ENCODE measurements at places on chromosomes 4 and X.

DNA sequence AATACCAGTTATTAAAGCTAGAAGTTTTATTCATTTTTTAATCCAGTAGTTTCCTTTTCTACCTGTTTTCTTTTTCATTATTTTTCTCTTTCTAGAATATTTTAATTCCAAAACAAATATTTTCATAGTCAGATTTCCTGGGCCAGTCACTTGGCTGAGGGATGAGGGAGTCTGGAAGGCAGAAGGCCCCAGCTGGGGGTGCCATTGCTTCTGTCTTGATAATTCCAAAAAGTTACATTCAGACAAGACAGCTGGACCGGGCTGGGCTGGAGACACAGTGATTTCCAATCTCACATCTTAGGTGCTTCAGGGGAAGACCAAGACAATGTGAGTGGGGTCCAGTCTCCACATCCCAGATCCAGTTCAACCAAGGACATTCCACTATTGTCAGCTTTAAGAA lies 263.5 kb downstream of the TMA16 start:
- no peak for DNase-seq

DNA sequence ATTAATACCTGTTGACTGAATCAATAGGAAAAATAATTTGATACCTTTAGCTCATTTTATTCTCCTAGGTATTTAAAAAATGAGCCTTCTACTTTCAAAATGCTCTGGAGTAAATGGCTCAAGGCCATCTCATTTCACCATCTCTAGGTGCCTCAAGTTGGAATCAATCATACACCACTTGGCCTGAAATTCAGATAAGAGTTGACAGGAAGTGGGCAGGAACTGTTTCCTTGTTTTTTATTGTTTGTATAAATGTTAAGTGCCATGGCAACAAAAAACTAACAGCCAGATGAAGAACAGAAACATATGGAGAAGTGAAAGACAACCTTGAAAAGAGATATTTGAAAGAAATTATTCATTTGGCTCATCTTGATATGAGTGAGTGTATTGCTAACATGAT lies 12.4 kb downstream of the LIMCH1 start:
- DNase-seq: no peak

DNA sequence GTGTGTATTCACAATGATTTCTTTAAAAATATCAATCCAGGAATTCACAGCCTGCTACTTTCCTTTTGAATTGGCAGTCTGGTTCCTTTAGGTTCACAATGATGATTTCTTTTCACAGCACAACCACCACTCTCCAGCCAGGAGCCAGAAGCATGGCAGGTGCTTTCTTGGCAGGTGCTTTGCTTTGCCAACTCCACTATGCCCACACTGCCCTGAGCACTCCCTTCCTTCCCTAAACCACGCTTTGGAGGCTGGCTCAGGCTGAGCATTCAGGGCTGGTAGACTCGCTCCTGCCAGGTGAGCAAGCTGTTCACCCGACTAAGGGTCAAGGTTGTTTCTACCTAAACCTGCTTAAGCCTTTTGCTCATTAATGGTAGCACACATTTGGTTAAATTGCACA lies 184.5 kb downstream of the SH3KBP1 start:
- no peak for DNase-seq

- DNase-seq: no peak
Measured at GRCh38 chr4:825063-825970, 612 bp downstream of the CPLX1 start.

GRCh38 chr4:44931720-44932119 lies 205.4 kb upstream of the GNPDA2 start:
- DNase-seq: no peak

GRCh38 chr4:145935253-145936141 lies 3.1 kb downstream of the ZNF827 start:
- no peak for DNase-seq

- DNase-seq: no peak
Measured at GRCh38 chr4:77282305-77282704, 125.3 kb downstream of the CCNG2 start.

GRCh38 chr4:70838204-70838603 lies 1.5 kb downstream of the GRSF1 start:
- no peak for DNase-seq

DNA sequence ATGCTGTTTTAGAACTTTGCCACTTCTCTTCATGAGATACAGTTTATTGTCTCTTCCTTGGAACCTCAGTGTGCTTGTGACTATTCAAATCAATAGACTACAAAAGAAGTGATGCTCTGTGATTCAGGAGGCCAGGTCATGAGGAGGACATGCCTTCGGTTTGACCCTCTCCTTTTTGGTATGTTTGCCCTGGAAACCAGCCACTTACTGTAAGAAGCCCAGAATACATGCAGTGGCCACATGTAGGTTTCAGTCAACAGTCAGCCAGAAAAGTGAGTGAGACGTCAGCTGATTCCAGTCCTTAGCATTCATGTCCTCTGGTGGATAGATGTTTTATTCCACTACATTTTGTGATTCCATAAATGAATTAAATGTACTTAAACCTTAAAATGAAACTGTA lies 328.7 kb downstream of the PCDH18 start:
- no peak for DNase-seq

GRCh38 chr4:19927381-19927780 lies 324.3 kb upstream of the SLIT2 start:
- no peak for DNase-seq

DNA sequence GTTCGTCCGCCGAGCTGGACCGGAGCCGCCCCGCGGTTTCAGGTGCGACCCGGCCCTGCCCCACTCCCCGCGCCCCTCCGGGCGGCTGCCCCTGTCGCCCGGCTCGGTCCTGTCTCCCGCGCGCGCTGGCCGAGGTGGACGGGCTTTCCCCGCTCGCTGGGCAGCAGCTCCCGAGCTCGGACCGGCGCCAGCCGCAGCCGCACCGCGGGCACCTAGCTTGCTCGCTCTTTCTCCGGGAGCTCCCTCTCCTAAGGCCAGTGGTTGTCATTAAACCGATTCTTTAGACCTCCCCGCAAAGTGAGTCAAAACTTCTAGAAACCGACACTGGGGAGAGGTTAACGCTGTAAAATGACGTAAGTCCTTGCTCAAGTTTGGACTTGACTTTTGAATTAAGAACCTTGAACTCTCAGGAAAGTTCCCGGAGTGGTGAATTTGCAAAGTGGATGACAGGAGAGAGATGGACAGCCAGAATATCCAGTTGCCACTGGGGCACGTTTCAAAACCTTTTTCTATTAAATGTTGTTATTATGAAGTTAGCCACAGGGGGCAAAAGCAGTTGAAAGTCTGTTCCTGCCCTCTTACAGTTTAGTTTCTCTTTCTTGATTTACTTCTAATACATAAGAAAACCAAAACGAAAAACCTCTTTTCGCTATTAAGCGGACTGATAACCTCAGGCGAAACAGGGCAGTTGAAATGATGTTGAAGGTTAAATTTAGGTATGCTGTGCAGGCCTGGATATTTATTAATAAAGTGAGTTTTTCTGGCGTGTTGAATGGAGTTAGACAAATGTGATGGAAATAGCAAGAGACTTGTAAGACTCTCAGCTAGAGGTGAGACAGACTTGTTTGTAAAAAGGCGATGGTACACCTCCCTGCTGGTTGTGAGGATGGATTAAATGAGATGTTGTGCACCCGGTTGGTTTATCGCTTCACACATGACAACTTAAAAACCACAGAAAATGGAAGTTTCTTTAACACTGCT lies 847 bp downstream of the PI4K2B start:
- peak; percentile 49 for DNase-seq

DNA sequence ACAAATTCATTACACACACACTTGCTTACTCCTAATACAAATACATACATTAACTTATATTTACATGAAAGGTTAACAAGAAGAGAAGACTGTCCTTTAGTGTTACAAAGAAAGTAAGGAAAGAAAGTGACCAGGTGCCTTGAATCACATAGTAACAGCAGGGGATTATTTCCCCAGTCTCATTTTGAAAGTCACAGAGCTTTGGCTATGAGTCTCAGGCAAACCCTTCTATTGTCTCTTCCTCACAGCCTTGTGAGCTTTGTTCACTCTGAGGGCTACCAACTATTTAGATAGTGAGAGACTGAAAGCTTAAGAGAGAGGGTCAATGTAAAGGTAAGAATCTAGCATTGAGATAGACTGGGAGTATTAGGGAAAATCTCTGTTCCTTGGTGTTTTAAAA lies 161.6 kb downstream of the NPNT start:
- DNase-seq: no peak

- DNase-seq: no peak
Measured at GRCh38 chrX:28498658-28499057, 88.6 kb upstream of the IL1RAPL1 start.

DNA sequence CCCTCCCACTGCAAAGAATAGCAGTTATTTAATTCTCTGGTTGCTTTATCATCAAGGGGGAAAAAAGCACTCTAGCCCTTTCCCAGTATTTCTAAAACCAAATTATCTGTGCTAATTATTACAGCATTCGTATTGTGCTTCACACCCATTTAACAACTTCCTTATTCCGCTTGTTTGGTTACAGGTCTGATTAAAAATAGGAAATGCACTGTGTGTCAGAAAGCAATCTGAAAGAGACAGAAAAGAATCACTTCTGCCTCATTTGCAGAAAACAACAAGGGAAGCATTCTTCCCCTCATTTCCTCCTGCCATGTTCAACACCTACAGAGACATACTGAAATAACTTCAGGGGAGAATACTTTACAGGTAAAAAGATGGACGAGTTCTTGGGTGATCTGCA lies 114.9 kb upstream of the MAP3K15 start:
- DNase-seq: no peak

GRCh38 chr4:42280327-42281095 lies 116.8 kb upstream of the SHISA3 start:
- no peak for DNase-seq

DNA sequence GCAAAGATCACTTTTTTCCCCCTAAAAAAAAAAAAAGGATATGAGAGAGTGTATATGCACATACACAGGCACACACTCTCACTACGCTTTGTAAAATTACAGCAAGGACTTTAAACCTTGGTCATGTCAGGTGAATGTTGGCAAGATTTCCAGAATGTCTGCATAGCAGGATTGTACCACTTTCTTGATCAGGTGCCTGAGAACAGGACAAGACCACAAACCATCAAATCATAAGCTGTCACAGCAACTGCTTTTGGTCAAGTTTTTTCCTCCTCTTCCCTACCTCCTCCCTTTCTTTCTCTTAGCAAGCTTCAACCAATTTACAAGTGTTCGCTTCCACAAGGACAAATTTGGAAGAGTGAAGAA lies 15.3 kb downstream of the PPARGC1A start:
- DNase-seq: no peak

DNA sequence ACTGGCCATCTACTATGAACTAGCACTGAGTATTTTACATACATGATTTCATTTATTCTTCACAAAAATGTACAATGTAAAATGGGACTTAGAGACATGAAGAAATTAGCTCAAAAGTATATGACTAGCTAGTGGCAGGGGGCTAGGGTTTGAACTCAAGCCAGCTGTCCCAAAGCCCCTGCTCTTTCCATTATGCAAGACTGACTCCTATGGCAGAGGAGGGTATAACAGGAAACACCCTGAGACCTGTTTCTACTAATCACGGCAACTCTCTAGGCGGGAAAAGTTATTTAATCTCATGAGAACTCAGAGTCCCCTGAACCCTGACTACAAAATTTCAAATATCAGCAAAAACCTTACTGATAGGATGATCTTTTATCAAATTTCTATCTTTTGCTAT lies 150.6 kb downstream of the PRDM5 start:
- no peak for DNase-seq

DNA sequence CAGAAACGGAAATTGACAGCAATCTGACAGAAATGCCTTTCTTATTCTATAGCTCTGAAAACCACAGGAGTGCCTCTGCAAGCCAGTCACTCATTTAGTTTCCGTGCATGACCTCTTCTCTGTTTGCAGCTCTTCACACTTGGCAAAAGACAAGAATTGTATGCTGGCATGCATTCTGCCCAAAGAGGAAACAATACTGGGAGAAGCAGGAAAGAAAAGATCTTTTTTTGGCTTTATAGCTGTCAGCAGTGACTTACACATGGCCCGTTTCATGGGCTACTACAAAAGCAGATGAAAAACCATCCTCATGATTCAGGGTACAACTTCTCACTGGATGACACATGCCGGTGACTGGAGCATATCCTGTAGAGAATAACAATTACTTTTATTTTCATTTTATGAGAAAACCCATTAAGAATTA lies 249.4 kb downstream of the ADAMTS3 start:
- DNase-seq: no peak

GRCh38 chrX:45274576-45274975 lies 73.9 kb upstream of the DIPK2B start:
- no peak for DNase-seq

- DNase-seq: peak; percentile 89
Measured at GRCh38 chr4:40846532-40846931, 96.8 kb downstream of the NSUN7 start.

GRCh38 chr4:114081783-114082182 lies 102.3 kb upstream of the ARSJ start:
- no peak for DNase-seq
